ENCODE measurements at places on chromosomes 7 and 10. TPM values are rescaled to one million over a fixed set of nuclear protein-coding genes. Genes with fewer than 3 reads are reported as not detected.

DNA sequence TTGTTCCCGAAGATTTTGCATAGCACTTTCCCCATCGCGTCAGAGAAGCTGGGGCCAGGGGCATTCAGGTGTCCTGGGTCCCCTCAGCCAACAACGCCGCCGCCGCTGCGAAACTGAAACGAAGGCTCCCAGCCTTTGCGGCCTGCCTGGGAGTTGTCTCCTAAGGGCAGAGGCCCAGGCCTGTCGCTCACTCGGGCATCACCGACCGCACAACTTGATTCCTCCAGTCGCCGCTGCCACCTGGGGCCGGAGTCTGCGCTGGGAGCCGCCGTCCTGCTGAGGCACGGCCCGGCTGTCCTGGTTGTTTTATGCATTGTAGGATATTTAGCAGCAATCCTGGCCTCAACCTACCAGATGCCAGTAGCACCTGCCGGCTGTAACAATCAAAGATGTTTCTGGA is 22.0 kb downstream of the ZSCAN25 start:
- DNase-seq, result no peak

DNA sequence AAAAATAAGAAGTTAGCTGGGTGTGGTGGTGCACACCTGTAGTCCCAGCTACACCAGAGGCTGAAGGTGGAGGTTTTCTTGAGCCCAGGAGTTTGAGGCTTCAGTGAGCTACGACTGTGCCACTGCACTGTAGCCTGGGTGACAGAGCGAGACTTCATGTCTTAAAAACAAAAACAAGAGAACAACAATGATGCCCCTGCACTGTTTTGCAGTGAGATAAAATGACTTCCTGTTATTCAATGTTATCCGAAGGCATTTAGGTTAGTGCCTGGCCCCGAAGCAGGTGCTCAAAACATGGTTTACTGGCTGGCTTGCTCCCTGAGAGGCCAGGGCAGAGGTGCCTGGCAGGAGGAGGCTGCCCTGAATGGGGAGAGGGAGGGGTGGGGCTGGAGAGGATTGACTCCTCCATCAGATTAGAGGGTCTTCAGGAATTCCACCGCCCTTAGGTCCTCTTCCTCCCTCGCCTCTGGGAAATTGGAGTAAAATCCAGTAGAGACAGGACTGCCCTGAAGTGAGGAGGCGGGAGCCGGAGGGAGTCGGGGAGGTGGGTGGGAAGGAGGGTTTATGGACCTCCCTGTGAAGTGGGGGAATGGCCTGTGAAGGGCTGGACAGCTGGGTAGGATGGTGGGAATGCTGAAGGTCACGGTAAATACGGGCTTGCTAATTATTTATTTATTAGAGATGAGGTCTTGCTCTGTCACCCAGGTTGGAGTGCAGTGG is 6.8 kb upstream of the CLDN4 start:
- no peak for DNase-seq

DNA sequence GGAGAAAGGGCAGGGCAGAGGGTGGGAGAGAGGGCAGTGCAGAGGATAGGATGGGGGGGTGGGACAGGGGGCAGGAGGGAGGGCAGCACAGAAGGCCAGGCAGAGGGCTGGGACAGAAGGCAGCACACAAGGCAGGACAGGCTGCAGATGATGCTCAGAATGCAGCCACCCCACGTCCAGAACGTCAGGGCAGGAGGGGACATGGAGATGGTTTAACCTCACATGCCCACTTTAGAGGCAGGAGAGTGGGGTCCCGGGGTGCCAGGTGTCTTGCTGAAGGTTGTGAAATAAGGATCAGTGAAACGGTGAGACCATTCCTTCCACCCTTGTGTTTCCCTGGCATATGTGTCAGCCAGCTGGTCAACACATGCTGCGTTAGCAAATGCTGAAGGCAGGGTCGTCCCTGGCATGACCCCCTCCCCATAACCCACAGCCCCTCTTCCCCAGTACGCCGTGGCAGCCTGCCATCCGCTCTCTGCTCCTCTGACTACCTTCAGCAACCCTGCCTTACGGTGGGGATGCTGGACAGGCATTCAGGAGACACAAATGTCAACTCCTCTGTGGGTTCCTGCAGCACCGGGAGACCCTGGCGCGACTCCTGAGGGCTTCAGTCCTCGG is 592.1 kb downstream of the DNAJB6 start:
- no peak for DNase-seq

DNA sequence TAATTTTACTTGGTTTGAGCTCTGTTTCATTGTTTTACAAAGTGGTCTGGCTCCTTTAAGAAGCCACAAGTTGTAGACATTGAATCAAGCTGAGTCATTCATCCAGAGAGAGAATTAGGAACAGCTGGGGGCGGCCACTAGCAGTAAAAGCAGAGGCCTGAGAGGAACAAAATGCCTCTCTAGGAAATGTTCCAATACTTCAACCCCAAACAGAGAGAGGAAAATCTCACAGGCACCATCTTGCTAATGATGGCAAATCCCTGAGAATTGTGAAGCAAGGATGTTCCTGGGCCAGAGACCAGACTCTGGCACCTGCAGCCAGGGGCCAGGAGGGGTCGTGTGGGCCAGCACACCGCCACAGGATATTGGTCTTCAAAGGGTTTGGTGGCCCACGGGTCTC is 26.5 kb upstream of the TRIL start:
- DNase-seq, result no peak

DNA sequence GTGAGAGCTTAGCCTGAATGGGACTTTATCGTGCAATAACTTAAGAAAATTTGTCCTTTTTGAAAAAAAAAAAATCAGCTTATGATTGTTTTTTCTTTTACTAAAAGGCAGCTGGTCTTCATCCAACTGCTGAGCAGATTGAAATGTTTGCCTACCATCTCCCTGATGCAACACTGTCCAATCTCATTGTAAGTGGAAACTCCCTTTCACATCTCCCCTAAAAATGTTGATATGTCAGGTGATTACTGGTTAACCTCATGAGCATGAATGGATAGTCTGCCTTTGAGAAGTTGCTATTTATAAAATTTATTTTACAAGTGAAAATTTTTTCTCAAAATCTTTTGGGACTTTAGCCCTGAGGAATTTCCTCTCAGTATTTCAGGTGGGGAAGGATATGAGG is 17.8 kb upstream of the HKDC1 start:
- DNase-seq, result no peak

GRCh38 chr10:19843487-19843886 is 27.3 kb downstream of the PLXDC2 start:
- DNase-seq, result no peak

DNA sequence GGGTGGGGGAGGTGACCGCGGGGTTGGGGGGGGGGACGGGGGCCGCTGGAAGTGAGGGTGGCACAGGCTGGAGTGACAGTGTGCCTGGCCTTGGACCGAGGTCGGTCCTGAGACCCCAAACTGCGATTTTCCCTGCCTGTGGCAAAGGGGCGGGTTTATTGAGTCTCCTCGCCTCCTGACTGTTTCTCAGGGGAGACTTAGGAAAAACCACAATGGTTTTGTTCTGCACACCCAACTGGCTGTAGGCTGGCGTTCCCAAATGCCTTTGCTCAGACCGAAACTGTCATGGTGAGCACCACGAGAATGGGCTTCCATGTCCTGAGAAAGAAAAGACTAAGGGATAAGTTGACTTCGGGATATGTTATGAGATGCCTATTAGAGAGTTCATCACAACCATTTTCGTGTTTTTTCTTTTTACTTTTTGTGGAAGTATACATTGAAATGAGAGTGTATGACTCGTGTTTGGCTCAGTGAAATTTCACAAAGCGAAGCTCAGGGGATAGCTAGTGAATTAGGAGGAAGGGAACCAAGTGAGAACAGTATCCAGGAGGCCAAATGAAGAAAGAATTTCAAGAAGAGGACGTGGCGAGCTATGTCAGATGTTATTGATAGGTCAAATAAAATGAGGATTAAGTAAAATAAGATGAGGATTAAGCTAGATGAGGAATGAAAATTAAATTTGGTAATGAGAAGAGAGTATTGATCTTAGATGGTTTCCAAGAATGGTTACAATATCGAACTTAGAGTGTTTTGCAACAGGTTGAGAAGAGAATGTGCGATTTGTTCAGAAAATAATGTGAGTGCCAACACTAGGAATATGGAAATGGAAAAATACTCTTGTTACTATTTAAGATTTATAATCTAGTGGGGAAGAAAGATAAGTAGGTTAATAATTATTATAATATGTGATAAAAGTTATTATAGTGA is 918 bp downstream of the NET1 start:
- no peak for DNase-seq

GRCh38 chr7:36509962-36510361 is 120.3 kb downstream of the ANLN start:
- DNase-seq, result no peak

DNA sequence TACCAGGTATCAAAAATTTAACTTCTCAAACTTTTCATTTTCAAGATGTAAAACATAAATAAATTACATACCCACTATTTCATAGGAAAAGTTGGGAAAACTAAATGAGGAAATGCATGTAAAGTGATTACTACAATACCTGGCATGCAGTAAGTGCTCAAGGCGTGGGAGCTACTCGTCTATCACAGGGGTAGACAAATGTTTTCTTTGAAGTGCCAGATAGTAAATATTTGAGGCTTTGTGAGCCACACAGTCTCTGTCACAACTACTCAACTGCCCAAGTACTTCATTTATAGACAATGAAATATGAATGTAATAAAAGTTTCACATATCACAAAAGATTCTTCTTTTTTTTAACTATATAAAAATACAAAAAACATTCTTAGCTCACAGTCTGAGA is 96.4 kb upstream of the PCGF5 start:
- DNase-seq, result no peak

DNA sequence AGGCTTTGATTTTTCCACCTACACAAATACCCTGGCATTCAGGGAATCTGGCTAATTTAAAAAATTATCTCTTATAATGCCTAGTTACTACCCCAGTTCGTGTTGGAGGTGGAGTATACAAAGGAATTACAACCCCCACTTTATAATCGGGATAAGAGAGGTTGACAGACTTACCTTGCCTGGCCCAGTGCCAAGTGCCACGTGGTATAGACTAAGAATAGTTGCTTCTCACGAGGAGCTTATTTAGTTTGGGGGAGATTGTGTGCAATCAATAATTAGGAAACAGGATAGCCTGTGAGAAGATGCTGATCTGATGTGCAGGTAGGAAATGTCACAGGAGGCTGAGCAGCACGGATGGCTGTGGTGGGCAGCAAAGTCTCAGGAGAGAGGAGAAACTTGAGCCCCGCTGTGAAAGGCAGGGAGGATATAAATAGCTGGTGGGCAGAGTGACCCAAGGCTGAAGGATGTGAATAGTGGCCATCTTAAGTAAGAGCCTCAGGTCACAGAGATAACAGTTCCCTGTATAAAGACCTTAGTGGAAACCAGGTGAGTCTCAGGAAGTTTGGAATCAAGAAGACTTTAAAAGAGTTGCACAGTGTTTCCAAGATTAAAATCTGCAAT is 11.3 kb upstream of the ATXN7L1 start:
- peak; percentile 32 for DNase-seq

DNA sequence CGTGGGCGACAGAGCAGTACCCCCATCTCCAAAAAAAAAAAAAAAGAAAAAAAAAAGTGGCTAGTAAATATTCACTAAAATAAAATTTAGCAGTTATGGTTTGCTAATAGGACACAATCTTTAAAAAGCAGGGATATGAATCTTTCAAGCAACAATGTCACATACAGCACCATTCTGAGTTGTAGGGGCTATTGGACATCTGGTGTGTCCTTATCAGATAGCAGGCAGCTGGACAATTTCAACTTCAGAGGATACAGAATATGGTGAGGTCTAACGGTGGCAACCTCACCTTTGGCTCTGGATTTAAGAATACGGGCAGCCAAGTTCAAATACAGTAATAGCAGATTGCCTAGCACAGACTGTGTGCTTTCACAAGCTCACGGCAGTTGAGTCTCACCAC is 51.1 kb downstream of the SLC37A3 start:
- DNase-seq, result no peak

DNA sequence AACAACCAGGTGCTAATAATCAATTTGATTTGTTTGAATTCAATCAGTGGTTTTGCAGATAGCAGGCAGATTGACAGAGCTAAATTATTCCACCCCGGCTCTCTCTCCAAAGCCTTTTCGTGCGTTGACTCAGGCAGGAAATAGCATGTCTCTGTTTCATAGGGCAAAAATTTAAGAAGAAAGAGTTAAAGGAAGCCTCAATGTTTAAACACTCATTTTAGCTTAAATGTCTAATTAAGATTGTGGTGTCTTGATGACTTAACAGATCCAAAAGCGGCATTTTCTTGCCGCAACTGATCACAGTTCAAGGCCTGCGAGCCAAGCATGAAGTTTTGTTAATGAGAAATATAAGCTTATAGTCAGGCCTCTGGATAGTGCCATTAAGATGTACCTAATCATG is 1051.1 kb upstream of the AUTS2 start:
- no peak for DNase-seq

- no peak for DNase-seq
These were observed 6.8 kb upstream of the ANKRD22 start for GRCh38 chr10:88858491-88858890.

DNA sequence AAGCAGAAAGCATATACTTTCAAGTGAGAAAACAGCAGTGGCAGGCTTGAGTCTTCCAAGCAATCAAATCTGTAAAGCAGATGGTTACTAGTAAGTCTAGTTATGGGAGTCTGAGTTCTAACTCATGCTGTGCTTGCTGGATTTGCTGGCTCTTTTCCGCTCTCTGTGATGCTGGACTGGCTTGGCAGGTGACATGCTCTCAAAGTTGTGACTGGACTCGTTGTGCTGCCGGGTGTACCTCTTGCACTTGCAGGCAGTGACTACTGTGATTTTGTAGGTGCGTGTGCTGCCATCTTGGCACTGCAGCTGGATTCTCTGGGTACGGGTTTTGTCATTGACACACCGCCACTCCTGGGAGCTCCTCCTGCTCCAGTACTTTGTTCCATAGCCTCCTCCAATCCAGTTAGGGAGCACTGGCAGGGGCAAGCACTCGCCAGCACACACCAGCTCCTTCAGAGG is 3.1 kb downstream of the SOSTDC1 start:
- DNase-seq, result no peak

DNA sequence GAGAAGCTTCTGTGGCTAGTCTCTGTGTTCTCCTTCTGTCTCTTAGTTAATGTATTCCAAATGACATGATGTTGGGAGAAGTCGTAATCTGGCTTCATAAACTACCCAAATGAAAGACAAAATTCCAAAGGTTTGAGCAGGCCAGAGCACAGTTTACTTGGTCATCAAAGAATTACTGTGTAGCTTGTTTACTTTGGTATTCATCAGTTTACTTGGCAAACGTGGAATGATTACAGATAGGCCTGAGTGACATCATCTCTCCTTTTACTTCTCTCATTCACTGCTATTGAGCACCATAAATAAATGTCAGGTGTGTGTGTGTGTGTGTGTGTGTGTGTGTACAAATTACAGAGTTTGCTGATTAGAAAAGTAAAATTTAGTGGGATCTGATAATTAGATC is 327.3 kb downstream of the PHTF2 start:
- DNase-seq, result no peak

Gene OR13A1
- 0.08 TPM for polyA plus RNA-seq

Gene ANXA8
- polyA plus RNA-seq, result 0.50 TPM

Gene RAB19
- polyA plus RNA-seq, result 2.1 TPM

Gene CNPY1
- polyA plus RNA-seq, result not detected

Gene RBM20
- polyA plus RNA-seq, result 4.0 TPM

Gene CUZD1
- polyA plus RNA-seq, result 1.9 TPM

Gene NME8
- polyA plus RNA-seq, result not detected

Gene GPR146
- polyA plus RNA-seq, result 4.5 TPM

Data from left renal pelvis (tissue), 4 donors.